ENCODE measurements at places on chromosomes 11 and 22.
A peak's percentile ranks its signal among the peaks of the same experiment; 100 is the strongest.

- no peak overlapping the region for H3K27ac ChIP-seq
- no peaks in the 10 kb centered on the region for H3K4me1 ChIP-seq
- H3K27me3 ChIP-seq = no peaks in the 10 kb centered on the region
- no peak for DNase-seq
Measured at GRCh38 chr22:19828035-19828401, 26.7 kb downstream of the GNB1L start.

DNA sequence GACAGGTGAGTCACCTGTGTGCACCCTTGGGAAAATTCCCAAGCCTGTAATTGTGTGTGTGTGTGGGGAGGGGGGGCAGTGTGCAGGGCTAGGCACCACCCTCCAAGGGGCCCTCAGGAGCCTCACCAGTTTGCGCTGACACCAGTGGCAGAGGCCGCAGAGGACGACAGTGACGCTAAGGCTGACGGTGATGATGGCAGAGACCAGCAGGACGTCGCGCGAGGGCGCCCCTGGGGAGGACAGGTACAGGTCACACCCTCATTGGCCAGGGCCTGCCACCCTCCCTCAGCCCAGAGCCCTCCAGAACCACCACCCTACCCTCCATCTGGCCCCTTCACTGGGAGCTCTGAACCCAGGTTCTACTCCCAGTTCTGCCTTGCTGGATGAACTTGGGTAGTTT, 24.9 kb downstream of the SYT7 start:
- H3K27ac ChIP-seq = no peak overlapping the region
- H3K36me3 ChIP-seq = no peaks in the 10 kb centered on the region
- H3K4me3 ChIP-seq = no peak overlapping the region
- H3K27me3 ChIP-seq = no peaks in the 10 kb centered on the region

- no peak for DNase-seq
- no peak overlapping the region for H3K27ac ChIP-seq
- H3K4me3 ChIP-seq = no peak overlapping the region
- peaks cover 2% of the 10 kb centered on the region for H3K4me1 ChIP-seq
- no peaks in the 10 kb centered on the region for H3K36me3 ChIP-seq
- no peaks in the 10 kb centered on the region for H3K27me3 ChIP-seq
Measured at GRCh38 chr11:13309156-13309555, 31.6 kb downstream of the BMAL1 start.

DNA sequence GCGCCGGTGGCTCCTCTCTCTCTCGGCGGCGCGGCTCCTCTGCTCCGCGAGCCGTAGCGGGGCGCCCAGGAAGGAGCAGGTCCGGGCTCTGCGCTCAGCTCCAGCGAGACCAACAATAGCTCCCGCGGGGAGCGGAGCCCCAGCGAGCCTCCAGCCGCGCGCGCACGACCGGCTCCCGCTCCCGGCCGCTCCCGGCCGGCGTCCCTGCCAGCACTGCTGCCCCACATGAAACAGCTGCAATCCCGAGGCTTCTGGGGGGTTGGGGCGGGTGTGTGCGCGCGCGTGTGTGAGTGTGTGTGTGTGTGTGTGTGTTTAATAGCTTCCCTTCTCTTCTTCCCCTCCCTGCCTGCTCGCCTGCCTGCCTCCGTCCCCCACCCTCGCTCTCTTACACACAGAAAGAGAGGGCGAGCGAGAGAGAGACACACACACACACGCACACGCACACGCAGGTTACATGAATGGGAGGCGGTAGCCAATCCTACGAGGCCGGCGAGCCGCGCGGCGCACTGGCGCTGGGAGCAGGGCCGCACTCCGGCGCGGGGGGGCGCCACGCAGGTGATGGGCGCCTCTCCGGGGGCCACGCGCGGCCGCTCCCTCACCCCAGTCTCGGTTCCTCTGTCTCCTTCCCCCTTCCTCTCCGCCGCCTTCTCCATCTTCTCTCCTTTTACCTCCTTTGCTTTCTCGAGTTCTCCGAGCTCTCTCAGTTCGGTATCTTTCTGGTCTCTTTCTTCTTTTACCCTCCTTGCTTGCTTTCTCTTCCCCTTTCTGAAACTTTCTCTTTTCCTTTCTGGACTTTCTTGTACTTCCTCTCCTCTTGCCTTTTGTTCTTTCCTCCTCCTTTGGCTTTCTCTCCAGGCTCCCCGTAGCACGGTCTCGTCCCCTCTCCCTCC, at the start of gene TENM4:
TENM4 (minus strand) TSS at position 460 of the 890 bp plus-strand sequence. CDS start 371,086 bp downstream, outside the sequence.
- H3K27me3 ChIP-seq = peaks cover 38% of the 10 kb centered on the region
- no peak for DNase-seq
- no peaks in the 10 kb centered on the region for H3K36me3 ChIP-seq
- no peaks in the 10 kb centered on the region for H3K4me1 ChIP-seq

GRCh38 chr11:66883016-66883965, 26.4 kb downstream of the LRFN4 start:
- no peak overlapping the region for H3K4me3 ChIP-seq
- no peaks in the 10 kb centered on the region for H3K27me3 ChIP-seq
- H3K36me3 ChIP-seq = no peaks in the 10 kb centered on the region
- DNase-seq = peak; percentile 58
- H3K4me1 ChIP-seq = no peaks in the 10 kb centered on the region
- H3K27ac ChIP-seq = no peak overlapping the region

DNA sequence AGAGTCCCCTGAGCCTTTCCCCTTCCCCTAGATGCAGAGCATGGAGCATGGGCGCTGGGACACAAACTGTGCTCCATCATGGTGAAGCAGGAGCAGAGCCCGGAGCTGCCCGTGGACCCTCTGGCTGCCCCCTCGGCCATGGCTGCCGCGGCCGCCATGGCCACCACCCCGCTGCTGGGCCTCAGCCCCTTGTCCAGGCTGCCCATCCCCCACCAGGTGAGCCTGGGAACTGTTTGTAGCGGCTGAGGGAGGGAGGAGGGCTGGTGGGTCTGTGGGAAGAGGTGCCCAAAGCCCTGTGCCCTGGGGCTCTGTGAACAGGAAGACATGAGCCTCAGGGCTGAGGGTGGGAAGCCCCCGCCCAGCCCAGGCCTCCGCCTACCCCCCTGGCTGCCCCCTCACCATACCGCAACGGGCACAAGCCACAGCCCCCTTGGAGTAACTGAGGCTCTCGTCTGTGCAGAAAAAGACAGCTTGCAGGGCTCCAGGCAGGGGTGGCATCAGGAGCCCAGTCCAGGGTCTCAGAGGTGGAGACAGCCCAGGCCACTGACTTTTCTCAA, 30.4 kb downstream of the CREB3L1 start:
- H3K4me3 ChIP-seq = no peak overlapping the region
- peaks cover 1% of the 10 kb centered on the region for H3K4me1 ChIP-seq
- no peaks in the 10 kb centered on the region for H3K27me3 ChIP-seq
- no peak for DNase-seq

DNA sequence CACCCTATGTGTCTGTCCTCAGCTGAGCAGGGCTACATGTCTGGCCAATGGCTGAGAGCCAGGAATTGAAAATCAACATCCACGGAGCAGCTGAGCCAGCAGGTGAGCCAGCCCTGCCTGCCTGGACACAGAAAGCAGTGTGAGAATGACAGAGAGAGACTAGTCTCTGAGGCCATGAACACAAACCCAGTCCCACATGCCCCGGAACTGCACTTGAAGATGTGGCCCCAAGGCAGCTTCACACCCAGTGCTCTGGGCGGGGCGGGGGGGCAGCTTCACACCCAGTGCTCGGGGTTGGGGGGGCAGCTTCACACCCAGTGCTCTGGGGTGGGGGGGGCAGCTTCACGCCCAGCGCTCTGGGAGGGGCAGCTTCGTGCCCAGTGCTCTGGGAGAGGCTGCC, 37.6 kb downstream of the TRMU start:
- H3K4me1 ChIP-seq = peaks cover 6% of the 10 kb centered on the region
- H3K36me3 ChIP-seq = no peaks in the 10 kb centered on the region
- no peak overlapping the region for H3K27ac ChIP-seq
- DNase-seq = no peak
- H3K27me3 ChIP-seq = no peaks in the 10 kb centered on the region

DNA sequence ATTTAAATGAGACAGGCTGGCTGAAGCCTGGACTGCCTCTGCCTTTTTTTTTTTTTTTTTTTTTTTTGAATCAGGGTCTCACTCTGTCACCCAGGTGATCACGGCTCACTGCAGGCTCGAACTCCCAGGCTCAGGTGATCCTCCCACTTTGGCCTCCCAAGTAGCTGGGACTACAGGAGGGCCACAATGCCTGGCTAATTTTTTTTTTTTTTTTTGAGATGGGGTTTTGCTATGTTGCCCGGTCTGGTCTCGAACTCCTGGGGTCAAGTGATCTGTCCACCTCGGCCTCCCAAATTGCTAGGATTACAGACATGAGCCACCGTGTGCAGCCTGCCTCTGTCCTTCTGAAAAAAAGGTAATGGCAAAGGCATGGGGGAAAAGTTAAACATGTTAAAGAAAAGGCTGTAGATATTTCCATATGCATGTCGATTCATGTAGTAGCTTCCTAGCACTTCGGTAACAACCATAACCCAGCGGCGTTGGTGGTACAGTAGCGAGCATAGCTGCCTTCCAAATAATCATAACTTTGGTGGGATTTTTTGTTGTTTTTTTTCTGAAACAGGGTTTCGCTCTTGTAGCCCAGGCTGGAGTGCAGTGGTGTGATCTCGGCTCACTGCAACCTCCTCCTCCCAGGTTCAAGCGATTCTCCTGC, 48.8 kb downstream of the MCHR1 start:
- no peaks in the 10 kb centered on the region for H3K36me3 ChIP-seq
- H3K27me3 ChIP-seq = no peaks in the 10 kb centered on the region
- H3K27ac ChIP-seq = no peak overlapping the region

- no peaks in the 10 kb centered on the region for H3K4me1 ChIP-seq
- H3K36me3 ChIP-seq = no peaks in the 10 kb centered on the region
- DNase-seq = no peak
- H3K27ac ChIP-seq = no peak overlapping the region
Measured at GRCh38 chr11:17929171-17929570, 83.7 kb downstream of the SERGEF start.

DNA sequence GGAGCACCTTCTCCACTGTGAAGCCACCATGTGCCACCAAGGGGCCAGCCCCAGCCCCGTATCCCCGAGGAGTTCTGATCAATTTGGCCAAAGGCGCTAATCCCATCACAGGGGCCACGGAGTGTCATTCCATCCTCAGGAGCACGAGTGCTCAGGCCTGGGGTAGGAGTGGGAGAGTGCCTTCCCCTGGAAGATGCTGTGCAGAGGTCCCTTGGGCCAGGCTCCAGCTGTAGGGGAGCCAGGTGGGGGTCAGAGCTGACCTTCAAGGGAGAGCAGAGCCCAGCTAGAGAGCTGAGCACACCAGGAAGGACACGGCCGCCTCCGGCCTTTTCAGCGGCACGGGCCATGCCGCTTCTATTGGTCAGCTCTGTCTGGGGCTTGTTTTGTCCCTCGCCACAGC, 1459.9 kb downstream of the BRD1 start:
- H3K4me3 ChIP-seq = no peak overlapping the region
- H3K4me1 ChIP-seq = no peaks in the 10 kb centered on the region
- H3K27me3 ChIP-seq = no peaks in the 10 kb centered on the region
- DNase-seq = no peak
- H3K36me3 ChIP-seq = no peaks in the 10 kb centered on the region

- peaks cover 65% of the 10 kb centered on the region for H3K27me3 ChIP-seq
- H3K27ac ChIP-seq = no peak within 1 kb of the TSS
- no peaks in the 10 kb centered on the region for H3K36me3 ChIP-seq
- peaks cover 8% of the 10 kb centered on the region for H3K4me1 ChIP-seq
Measured at GRCh38 chr22:41915035-41915785, at the start of gene SHISA8. TSS of gene SHISA8 (minus strand) at chr22:41915074. CDS start at chr22:41914667, 407 bp downstream.

GRCh38 chr11:90426442-90426841, 203.6 kb upstream of the CHORDC1 start:
- no peak overlapping the region for H3K4me3 ChIP-seq
- H3K27me3 ChIP-seq = no peaks in the 10 kb centered on the region
- H3K36me3 ChIP-seq = no peaks in the 10 kb centered on the region
- H3K27ac ChIP-seq = no peak overlapping the region

DNA sequence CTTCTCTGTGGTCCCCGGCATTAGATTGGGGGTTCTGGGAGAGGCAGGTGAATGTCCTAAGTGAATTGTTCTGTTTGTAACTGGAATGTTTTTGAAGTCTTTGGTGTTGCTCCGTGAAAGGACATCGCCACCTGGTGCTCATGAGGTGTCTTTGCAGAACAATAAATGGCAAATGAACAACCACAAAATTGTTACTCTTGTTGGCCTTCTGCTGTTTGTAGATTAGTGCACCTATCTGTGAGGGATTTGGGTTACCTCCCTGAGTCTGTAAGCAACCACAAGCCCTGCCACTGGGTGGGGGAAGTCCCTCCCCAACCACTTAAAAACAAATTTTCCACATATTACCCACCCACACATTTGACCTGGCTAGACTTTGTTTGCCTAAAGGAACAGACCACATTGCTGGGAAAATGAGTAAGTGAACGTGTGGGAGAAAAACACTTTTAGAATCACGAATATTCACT, 4.7 kb downstream of the MPEG1 start:
- no peak overlapping the region for H3K27ac ChIP-seq
- 0 out of 2 replicates have a peak, but pooled peaks cover 3% of the 10 kb centered on the region for H3K36me3 ChIP-seq
- H3K27me3 ChIP-seq = no peaks in the 10 kb centered on the region
- DNase-seq = no peak
- H3K4me3 ChIP-seq = no peak overlapping the region

DNA sequence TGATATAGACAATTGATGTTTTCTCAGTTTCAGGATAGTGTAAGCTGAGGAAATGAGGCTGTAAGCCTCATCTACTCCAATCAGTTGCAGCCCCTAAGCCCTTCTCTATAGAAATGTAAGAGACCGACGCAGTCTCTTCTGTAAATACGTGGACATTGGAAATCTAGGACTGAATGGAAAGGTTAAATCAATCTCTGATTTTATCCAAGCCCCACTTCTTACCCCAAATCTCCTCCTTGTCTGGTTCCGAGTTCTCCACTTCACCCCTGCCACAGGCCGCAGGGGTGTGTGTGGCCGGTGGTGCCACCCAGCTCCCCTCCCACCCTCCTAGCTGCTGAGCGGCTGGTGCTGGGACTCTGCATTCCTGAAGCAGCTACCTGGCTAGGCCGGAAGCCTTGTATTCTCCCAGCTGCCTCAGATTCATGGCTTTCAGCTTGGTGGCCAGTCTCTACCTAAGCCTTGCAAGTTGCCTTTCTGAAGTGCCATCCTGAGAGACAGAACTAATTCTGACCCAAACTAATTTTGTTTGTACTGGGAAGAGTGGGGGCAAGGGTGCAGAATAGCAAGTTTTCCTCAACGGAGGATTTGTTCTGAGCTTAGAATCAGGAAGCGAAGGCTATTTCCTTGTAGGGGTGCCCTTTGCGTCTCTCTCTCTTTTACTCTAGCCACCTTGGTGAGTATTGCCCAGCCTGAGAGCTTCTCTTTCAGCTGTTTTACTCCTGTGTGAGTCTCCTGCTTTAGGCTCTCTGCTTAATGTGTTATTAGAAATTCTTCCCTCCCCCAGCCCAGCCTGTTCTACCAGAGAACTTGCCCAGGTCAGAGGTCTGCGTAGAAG, 749 bp downstream of the VWA5A start:
- no peaks in the 10 kb centered on the region for H3K36me3 ChIP-seq
- H3K27me3 ChIP-seq = no peaks in the 10 kb centered on the region
- DNase-seq = peak; percentile 47
- no peak overlapping the region for H3K27ac ChIP-seq

GRCh38 chr11:17651061-17651460, 68.3 kb upstream of the MYOD1 start:
- H3K4me3 ChIP-seq = no peak overlapping the region
- no peak overlapping the region for H3K27ac ChIP-seq
- H3K4me1 ChIP-seq = 0 out of 2 replicates have a peak, but pooled peaks cover 4% of the 10 kb centered on the region
- H3K27me3 ChIP-seq = no peaks in the 10 kb centered on the region

- no peak for DNase-seq
- no peak overlapping the region for H3K4me3 ChIP-seq
- H3K27me3 ChIP-seq = no peaks in the 10 kb centered on the region
- no peak overlapping the region for H3K27ac ChIP-seq
- peaks cover 1% of the 10 kb centered on the region for H3K4me1 ChIP-seq
Measured at GRCh38 chr22:44603767-44604166, 98.2 kb upstream of the PRR5 start.
